ENCODE measurements at places on chromosomes 1 and 21. TPM values are rescaled to one million over a fixed set of nuclear protein-coding genes. Genes with fewer than 3 reads are reported as not detected.

GRCh38 chr1:184408580-184408979, 21.8 kb downstream of the C1orf21 start:
- no peak for DNase-seq

GRCh38 chr1:36909946-36910725, 124.2 kb downstream of the GRIK3 start:
- DNase-seq = no peak

- no peak for DNase-seq
These were observed 53.6 kb downstream of the KIFAP3 start for GRCh38 chr1:170020859-170021258.

- no peak for DNase-seq
These were observed 78.2 kb upstream of the CAPZB start for GRCh38 chr1:19563324-19564097.

FCGR3A gene
- total RNA-seq = not detected

Data from H9 (cell line).